Muscle of leg (tissue), 16 donors: ENCODE measurements at places on chromosomes 4 and X. TPM values are rescaled to one million over a fixed set of nuclear protein-coding genes. Genes with fewer than 3 reads are reported as not detected.
A peak's percentile ranks its signal among the peaks of the same experiment; 100 is the strongest.

DNA sequence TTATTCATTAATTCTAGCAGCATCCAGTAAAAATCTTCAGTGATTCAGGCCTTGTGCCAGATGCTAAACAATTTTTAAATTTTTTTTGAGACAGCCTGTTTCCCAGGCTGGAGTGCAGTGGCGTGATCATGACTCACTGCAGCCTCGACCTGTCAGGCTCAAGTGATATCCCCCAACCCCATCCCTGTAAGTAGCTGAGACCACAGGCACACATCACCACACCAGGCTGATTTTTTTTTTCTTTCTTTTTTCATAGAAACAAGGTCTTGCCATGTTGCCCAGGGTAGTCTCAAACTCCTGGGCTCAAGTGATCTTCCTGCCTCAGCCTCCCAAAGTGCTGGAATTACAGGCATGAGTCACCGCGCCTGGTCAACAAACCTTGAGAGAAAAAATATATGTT, 705.5 kb downstream of the ARAP2 start:
- no peak for DNase-seq

YY2 gene
- 0.93 TPM for total RNA-seq

- no peak for DNase-seq
These were observed 87.3 kb downstream of the PJA1 start for GRCh38 chrX:69077895-69078455.

DNA sequence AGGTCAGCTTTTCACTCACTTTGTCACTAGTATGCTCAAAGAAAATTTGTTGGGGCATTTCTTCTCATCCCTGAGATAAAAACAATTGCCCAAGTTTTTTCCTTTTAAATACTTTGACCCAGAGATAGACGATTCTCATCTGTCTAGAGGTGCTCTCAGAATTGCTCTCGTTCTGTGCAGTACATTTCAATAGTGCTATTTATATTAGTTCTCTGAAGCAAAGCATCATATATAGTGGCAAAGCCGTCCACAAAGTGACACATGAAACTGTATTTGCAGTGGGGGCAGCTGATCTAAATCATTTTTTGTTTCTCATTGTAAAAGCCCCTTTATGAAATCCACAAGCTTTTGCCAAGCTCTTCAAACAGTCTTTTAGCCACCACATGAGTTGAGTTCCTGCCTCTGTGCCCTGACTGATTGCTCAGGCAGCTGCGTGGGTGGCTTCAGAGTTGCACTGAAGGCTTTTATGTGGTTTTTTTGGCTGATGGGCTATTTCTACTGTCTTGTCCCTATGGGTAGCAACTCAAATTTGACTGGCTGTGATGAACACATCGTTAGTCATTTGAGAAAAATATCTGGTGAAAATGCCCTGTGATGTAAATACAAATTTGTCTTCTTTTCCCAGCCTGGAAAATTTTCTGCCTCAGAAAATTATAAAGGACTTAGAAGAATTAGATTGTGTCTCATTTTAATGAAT, 119.1 kb upstream of the OTUD4 start:
- peak; percentile 48 for DNase-seq

GRCh38 chr4:73450398-73451004, 14.5 kb downstream of the AFP start:
- DNase-seq: peak; percentile 32

DNA sequence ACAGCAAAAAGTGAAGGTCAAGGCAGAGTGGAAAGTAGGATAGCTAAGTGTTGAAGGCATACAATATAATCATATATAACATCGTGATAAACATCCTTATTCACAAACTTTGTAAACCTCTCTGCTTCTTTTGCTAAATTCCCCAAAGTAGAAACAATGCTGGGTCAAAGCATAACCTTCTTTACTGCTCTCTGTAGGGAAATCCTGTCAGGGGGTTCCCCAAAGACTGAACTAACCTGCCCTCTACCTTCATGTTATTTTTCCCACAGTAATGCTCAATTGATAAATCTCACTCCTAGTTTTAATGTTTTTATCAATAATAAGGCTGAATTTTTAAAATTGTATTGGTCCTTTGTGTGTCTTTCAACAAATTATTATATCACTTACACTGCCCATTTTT, 55.7 kb downstream of the DCHS2 start:
- no peak for DNase-seq
